ENCODE measurements at places on chromosomes 5 and 9.

DNA sequence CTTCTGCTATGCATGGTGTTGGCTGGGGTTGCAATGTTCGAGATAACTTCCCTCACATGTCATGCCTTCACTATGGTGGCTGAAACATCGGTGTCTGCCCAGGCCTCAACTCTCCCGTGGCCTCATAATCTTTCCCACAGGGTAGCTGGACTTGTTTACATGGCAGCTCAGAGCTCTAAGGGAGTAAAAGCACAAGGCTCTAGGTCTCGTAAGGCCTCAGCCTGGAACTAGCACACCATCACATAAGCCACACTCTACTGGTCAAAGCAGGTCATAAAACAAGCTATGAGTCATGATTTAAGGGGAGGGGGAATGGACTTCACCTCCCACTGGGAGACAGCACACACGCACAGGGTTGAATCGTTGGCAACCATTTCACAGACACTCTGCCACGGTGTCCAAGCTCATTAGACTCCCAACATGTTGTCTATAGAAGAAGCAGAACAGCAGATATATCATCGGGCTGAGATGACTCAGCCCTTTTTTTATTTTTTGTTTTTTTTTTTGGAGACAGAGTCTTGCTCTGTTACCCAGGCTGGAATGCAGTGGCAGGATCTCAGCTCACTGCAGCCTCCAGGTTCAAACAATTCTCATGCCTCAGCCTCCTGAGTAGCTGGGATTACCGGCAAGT, 66.8 kb upstream of the IL17B start:
- peak; percentile 45 for DNase-seq

DNA sequence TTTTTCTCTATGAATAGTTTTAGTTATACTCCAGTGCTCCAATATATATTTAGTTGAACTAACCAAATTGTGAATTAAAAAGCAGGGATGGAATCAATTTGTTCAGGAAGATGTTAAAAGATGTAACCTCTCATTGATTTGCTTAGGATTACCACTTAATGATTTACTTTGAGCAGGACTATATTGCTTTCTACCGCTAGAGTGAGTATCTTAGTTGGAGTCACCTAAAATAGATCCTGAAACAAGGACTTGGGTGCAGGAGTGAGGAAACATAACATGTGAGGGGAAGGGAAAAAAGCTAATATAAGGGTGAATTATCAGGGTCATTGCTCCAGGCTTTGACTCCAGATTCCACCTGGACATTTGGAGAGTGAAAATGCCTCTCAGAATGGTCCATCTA, 2277.4 kb upstream of the C9orf72 start:
- no peak for DNase-seq

DNA sequence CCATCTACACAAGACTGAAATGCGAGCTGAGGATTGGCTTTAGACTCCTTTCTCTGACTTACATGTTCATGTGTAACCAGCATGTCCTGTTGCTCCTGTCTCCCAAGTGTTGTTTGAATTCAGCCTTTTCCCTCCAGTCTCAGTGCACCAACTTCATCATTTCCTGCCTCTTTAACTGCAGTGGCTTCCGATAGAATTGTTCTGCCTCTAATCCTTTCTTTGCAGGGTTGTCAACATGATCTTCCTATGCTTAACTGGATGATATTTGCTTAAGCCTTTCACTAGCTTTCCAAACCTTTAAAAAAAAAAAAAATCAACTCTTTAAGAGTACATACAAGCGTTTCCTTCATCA, 6.7 kb upstream of the FYB1 start:
- no peak for DNase-seq

DNA sequence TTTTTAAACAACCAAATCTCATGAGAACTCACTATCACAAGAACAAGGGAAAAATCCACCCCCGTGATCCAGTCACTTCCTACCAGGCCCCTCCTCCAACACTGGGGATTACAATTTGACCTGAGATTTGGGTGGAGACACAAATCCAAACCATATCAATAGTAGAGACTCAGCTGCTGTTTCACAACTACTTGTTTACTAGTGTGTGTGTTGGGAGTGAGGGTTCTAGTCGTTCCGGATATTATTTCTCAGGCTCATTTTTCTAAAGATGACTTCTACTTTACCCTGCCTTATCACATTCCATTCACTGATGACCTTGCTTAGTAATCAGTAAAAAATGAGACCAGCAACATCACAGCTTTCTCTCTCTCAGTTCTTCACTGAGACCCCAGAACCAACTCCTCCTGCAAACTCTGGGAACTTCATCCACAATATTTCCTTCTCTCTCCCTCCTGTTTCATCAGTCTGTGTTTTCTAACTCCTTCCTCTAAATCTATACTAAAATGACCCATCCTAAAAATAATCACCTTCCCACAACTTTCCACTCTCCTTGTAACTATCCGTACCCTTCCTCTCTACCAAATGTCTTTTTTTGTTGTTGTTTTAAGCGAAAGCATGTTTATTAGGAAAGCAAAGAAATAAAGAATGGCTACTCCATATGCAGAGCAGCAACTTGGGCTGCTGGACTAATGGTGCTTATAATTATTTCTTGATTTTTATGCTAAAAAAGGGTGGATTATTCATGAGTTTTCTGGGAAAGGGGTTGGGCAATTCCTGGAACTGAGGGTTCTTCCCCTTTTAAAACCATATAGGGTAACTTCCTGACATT, 121.5 kb upstream of the SPRY4 start:
- DNase-seq, result no peak

- no peak for DNase-seq
These were observed 2.2 kb upstream of the GNPDA1 start for GRCh38 chr5:142014911-142015584.

DNA sequence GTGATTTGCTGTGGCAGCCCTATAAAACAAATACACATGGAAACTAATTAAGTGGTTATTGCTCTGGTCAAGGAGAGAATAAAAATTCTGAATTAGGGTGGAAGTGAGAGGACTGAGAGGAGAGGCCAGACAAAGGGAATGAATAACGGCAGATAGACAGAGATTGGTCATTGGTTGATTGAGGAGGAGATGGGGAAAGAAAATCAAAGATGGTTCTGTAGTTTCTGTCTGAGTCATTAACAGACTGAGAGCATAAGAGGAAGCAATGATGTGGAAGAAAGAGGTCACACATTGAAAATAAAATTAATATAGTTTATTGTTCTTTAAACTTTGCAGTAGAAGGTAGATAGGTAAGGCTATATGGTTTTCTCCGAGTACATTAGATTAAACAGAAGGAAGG, 469.8 kb downstream of the ACTL7B start:
- DNase-seq, result no peak

DNA sequence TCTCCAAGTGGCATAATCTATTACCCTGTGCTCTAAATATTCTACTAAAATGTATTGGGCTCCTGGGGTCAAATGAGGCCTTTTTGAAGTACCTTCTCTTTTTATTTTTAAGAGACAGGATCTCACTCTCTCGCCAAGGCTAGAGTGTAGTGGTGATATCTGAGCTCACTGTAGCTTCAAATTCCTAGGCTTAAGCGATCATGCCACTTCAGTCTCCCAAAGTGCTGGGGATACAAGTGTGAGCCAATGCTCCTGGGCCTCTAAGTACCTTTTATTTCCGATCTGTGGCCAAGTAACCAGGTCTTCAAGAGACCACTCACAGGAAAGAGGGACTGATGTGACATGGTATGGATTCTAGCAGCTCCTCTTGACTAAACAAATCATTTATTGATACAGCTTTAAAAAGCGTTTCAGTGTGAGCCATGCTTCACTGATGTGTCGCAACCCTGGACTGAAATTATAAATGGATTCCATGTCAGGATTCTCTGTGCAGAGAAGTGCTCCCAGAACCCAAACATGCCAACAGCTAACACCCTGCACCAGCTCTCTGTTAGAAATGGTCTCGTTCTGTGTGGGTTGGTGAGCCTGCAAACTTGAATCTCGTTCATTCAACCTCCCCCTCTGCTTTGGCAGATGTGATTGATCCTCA, 477.8 kb downstream of the HINT1 start:
- DNase-seq, result no peak

DNA sequence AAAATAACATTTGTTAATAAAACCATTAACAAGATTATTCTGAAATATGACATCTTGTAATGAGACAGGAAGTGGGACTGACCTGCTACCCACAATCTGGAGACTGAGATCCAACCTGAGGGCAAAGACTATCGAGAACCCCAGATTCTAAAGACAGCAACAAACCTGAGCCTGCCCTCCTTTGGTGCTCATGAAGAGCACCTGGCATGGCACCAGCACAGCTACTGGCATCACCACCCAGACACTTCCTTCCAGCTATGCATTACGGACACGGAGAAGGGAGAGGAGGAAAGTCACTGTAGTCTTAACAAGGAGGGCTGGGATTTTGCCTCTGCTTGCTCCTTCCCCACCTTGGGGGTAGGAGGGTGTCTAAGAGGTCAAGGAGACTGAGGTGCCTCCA, 105.5 kb downstream of the AUH start:
- DNase-seq, result no peak

DNA sequence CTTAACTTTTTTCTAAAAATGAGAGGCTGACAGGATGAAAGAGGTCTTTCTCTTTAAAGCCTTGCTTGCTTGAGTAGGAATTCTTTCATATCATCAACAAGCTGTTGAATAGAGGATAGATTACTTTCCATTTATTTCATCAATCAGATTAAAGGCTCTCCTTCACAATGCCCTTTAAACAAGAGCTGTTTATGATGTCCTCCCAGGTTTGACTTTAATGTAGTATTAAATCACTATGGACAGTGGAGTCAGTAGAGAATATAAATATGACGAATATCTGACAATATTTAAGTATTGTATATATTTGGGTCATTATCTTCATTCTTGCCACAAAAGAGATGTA, 282.0 kb downstream of the ISL1 start:
- DNase-seq, result no peak

DNA sequence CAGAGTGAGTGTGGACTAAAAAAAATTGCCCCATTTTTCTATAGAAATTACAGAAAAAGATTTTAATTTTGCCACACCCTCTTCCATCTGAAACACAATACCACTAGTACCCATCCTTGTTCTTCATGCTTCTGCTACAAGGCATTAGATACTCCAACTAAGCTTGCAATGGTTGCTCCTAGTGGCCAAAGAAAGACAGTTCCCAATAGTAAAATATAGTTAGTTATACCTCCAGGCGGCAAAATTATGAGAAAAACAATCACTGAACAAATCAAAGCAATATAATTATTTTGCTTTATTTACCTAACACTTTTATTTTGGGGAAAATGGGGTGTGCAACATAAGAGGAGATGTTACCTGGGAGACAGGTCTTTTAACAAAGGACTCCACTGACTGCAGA, 101.2 kb downstream of the RAPGEF6 start:
- DNase-seq, result no peak

DNA sequence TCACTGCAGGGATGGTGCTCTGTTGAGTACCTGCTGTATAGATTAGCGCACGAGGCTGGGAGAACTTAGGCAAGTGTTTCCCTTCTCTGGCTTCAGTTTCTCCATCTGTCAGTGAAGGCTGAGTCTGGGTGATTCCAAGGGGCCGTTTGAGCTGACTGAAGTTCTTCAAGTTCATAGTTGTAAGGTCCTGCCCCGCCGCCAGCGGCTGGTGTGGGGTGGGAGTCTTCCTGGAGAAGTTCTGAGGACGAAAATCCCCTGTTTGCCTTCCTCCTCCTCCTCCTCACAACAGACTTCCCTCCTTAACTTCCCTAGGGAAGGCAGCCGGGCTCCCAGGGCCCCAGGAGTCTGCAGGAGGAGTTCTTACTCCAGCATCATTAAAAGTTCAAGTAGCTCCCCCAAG, 1.7 kb upstream of the HRCT1 start:
- no peak for DNase-seq

- DNase-seq, result no peak
These were observed 485.6 kb downstream of the ZSWIM6 start for GRCh38 chr5:61817472-61818326.

GRCh38 chr5:103010168-103010567, 109.8 kb downstream of the GIN1 start:
- no peak for DNase-seq

DNA sequence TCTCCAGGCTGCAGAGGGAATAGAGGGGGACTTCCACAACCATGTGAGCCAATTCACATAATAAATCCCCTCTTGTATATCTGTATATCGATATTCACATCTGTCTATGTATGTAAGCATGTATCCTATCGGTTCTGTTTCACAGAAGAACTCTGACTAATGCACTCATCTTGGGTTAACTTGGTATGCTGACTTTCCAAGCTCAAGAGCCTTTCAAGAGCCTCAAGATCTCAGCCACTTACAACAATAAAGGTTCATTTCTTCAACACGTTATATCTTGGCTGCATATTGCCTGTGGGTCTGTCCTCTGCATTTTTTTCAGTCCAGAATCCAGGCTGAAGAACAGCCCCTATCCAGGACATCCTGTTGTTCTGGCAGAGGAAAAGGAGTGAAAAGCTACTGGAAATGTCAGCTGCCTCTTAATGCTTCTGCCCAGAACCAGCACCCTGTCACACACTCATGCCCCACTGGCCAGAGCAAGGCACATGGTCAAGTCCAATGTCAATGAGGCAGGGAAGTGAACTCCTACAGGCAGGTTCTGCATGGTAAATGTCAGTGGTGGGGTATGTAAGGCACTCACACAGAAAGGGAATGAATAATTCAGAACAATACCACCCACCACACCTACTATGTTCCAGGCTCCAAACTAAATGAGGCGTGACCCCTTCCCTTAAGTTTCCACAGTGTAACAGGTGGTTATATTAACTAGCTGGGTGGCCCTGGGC, 91.6 kb upstream of the ICE1 start:
- no peak for DNase-seq

GRCh38 chr5:110321117-110321516, 405.4 kb downstream of the TMEM232 start:
- DNase-seq, result no peak

DNA sequence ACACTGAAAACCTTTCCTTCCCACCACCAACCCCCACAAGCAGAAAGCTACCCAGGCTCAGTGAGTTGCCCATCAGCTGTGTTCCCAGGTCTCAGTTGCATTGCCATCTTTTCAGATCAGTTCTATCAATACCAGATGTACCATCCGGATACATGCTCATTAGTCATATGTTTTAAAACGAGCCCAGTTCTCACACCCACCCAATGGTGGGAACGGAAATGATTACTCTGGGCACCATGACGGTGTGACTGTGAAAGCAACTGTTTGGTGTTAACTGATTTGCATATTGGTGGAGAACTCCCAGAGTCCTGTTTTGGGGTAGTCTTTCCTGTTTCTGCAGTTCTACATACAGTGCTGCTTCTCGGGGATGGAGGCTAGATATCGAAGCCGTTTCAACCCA, 212.3 kb downstream of the TRIM36 start:
- no peak for DNase-seq

DNA sequence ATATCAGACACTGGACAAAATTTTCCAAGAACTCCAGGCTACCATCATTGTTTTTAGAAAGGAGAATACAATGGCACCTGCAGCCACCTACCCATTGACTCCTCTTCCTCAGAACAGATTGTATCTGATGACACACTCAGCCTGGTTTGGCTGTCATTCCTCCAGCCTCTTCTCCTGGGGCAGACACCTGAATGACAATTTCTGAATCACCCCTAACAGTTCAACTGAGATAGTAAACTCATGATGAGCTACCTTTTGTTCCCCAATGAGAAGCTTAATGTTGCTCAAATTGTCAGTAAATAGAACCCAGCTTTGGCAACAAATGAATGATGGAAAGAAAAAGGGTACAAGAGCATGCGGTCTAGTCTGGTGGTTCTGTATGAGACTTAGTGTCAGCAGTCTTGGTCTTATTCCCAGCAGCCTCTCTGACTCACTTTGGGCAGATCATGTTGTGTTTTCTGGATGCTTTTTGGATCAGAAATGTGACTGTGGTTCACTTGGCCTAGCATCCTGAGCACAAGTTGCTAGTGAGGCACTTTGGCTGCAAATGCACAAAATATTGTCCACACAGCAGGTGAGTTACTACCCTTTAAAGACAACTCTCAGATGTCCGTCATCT, 78.3 kb downstream of the MAMDC2 start:
- no peak for DNase-seq

- no peak for DNase-seq
These were observed 120.4 kb downstream of the SPATA31D1 start for GRCh38 chr9:82108941-82109340.
